Lung (tissue), 17 donors: ENCODE measurements at places on chromosomes 5 and 9.

DNA sequence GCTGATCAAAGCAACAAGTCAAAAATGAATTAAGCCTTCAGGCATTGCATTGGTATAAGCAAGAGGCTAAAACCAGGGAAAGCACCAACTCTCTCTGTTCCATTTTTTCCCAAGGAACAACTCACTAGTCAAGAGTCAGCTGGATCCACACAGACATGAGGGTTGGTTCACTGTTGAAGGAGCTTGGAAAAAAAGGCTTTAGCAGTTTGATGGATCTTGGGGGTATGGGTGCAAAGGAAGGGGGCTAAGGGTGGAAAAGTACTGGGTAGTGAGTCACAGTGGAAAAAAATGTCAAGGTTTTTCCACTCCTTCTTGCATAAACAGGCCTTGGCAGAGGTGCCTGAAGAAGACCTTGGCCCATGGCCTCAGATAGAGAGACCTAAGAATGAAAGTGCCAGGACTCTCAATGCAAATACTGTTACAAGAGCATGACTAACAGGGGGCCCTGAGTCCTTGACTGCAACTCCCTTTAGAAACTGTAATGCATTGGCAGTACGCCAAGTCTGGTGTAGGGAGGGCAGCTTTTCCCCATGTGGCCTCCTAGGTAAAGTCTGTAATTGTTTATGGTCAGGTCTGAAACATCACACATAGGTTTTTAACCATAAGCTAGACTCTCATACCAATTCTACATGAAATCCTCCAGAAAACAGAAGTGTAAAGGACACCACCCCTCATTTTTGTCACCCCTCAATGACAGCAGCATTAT, 23.7 kb downstream of the ACTL7A start:
- peak; percentile 22 for DNase-seq

DNA sequence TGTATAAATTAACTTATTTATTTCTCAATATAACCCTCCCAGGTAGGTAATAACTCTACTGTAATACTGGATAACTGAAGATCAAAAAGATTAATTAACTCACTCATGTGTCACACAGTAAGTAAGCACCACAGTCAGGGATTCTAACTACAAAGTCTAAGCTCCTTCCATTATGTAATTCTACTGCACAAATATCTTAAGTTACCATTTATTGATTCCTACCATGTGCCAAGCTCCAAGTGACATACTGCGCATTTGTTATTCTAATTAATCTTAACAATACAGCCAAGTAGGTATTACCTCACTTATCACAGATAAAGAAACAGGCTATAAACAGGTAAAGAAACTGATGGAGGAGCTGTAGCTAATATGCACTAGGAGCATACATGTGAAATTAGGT, 58.3 kb downstream of the RANBP6 start:
- DNase-seq, result no peak

GRCh38 chr5:172479784-172480115, 25.4 kb upstream of the SH3PXD2B start:
- DNase-seq, result no peak

GRCh38 chr5:128300181-128300580, 216.6 kb downstream of the SLC12A2 start:
- no peak for DNase-seq

GRCh38 chr5:91119981-91120850, 262.9 kb downstream of the ARRDC3 start:
- no peak for DNase-seq
